M059J (cell line): ENCODE measurements at places on chromosomes 12 and 14. TPM values are rescaled to one million over a fixed set of nuclear protein-coding genes. Genes with fewer than 3 reads are reported as not detected.

DNA sequence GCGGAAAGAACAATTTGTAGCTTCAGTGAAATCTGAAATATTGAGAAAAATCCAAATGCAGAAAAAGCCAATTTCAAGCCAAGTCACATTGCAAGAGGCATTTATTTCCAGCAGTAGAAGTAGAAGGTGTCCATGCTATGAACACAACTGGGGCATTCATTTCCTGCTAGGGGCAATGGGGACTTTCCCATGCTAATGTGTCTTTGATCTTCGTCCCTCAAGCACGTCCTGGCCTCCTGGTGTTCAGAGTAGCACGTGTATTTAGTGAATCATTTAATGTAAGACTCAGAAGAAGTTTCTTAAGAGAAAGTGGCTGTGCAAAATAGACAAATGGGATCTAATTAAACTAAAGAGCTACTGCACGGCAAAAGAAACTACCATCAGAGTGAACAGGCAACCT lies 267.9 kb downstream of the TMEM132C start:
- no peak for DNase-seq

- peak; percentile 91 for DNase-seq
Measured at GRCh38 chr12:6553051-6553868, 2.6 kb downstream of the IFFO1 start.

DNA sequence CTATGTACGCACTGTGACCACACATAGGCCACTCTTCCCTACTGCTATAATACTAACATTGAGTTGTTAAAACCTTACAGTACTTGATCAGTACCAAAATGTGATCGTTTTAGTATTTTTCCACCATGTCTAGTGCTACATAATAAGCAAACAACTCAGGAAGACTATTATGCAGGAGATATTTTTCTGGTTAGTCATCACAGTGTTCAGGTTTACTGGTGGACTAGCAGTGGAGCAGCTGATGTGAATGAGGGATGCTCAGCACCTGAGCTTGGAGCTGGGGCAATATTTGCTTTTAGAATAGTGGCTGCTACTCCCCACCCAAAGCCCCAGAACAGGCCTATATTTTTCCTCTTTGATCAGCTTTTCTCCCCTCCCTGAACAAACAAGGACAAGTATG lies 513.1 kb downstream of the KCNH5 start:
- peak; percentile 29 for DNase-seq

- DNase-seq, result no peak
Measured at GRCh38 chr12:57234571-57235016, 5.1 kb downstream of the SHMT2 start.

- DNase-seq, result no peak
Measured at GRCh38 chr12:70178038-70178437, 65.2 kb upstream of the CNOT2 start.

DNA sequence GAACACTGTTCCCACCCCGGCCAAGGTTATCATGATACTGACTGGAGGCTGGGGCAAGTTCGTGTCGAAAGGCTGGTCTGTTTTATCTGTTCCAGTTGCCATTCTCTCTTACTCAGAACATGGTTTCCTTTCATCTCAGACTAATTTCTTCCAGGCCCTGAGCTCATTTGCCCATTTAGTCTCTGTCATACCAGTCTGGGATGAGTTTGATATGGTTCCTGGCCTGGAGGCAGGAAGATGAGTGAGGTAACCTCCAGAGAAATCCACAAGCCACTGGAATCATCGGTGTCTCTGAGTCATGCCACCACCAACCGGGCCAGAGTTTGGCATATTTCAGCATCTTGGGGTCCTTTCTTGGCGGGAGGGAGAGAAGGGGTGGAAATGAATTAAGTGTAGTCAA lies 114.7 kb downstream of the NTF3 start:
- DNase-seq, result peak; percentile 89

- no peak for DNase-seq
Measured at GRCh38 chr14:77585385-77585784, 31.1 kb downstream of the SPTLC2 start.

GRCh38 chr12:132784580-132784979 lies 22.9 kb upstream of the ANKLE2 start:
- no peak for DNase-seq

- no peak for DNase-seq
Measured at GRCh38 chr14:99541211-99541610, 60.0 kb downstream of the CCNK start.

GRCh38 chr12:132771126-132771838 lies 9.7 kb upstream of the ANKLE2 start:
- no peak for DNase-seq

DNA sequence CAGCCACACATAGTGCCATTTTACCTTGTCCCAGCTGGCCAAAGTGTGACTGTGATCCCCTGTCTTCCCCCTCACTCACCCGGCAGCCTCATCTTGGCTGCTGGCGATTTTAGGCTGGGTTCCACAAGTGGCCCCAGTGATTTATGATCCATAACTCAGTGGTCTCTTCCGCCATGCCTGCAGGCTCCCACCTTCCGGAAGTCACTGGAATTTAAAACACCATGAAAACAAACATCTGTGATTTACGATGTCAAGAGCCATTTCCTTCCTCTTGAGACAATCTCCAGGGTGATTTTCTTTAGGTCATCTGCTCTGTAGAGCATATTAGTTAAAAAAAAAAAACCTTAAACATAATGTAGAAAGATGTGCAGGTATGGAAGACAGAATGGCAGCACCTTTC lies 282.3 kb downstream of the CACNA1C start:
- DNase-seq, result peak; percentile 76

DNA sequence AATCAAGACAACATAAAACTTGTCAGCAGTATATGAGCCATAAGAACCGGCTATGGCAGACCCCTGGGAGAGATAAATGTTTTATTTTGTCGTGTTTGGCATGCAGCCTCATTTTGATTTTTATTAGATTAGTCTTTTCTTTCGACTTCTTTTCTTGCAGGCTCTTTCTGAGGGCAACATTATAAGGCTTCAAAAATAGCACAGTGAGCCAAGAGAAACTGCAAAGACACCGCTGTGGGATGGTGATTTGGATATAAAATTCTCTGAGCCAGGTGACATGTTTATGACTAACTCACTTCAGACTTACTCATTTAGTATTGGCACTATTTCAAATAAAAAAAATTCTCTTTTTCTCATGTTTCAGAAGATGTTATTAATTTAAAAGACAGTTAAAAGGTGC lies 96.8 kb upstream of the PKP2 start:
- DNase-seq, result peak; percentile 44

DNA sequence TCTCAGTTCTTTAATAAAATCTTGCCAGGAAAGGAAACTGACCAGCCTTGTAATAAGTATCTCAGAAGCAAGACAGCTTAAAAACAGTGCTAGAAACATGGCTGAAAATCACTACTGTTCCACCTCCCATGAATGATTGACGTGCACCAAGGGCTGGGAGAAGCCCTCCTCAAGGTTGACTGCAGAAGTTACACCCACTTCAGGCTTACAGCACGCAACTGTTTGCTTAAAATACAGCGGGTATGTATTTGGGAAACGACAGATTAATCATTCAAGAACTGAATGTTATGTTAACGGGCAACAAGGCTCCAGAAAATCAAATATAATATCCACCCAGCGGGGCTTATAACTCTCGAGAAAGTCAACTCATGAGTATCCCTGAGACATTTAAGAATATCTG lies 22.1 kb downstream of the PRKD1 start:
- no peak for DNase-seq

DNA sequence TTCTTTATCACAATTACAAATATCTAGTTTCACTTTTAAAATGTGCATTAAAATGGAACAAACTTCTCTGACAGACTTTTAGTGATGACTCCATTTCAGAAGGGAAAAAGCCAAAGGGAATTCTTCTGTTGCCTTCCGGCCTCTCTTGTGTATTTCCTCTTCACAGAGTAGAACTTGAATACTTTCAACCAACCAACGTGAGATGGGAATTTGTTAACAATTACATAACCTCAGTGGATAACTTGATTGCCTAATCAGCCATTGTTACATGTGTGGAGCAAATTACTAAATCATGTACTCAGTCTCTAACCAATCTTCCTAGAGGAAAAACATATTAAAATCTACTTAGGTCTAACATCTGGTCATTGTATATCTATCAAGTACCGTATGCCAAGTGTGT lies 291.1 kb downstream of the SYT1 start:
- no peak for DNase-seq

DNA sequence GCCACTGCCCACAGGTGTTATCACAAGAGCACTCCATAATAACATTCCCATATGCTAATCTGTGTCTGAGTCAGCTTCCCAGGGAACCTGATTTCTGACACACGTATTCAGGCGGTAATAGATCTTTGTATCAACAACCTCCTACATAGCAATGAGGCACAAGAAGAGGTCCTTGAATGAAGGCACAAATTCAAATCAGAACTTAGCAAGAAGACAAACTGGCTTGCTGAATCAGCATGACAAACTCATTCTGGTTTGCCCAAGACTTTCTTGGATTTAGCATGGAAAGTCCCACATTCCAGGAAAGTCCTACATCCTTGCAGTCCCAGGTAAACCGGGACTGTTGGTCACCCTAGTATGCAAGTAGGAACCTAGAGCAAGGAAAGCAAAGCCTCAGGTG lies 33.9 kb upstream of the RNU6-7 start:
- peak; percentile 21 for DNase-seq

DNA sequence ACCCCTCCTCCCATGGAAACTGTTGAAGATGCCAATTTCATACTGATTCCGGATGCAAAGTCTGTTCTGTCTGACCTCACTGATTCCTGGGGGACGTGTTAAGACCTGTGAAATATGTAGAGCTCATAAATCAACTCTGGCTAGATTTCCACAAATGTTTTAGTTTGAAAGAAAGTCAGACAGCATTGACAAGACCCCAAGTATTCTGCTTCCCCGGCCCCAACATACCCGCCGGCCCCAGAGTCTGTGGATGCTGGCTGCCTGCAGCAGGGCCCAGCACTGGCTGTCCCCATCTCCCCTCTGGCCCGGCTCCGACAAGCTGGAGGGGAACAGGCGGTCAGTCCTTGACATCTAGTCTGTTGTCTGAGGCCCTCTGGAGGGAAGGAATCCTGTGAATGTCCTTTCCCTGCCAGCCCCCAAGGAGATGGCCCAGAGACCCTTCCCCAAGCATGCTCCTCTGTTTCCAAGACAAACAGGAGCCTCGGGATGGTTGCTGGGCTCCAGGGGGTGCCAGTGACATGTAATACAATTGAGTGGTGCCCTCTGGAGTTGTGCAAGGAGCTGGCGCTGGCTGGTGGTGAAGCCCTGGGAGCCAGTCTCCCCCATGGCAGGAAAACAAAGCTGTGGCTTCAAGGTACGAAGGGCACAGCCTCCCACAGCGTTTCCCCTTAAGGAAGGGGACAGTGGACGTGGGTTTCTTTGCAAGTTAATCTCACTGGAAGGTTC lies 22.3 kb downstream of the FBLN5 start:
- no peak for DNase-seq

DNA sequence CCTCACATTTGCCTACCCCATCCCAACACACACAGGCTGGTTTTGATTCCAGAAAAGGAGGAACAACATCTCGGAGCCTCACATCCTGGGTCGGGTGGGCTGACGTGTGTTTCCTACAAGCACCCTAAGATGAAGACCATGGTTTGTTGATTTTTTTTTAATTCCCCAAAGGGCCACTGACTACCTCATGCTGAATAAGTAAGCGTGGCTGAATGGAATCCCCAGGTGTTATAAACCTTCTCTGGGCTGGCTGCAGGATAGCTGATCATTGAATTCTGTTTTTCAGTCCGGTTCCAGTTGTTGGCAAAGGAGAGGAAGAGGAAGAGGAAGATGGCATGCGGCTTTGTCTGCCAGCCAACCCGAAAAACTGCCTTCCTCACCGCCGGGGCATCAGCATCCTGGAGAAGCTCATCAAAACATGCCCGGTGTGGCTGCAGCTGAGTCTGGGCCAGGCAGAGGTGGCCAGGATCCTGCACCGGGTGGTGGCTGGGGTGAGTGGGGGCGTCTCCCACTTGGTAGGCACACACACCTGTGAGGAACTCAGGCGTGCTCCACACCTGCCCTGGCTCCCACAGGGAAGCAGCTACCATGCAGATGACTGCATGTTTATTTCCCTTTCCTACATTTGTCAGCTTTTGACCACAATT lies 42.0 kb downstream of the RIN3 start:
- DNase-seq, result no peak

GRCh38 chr12:57612711-57613426 lies 1.6 kb downstream of the ARHGEF25 start:
- no peak for DNase-seq

GRCh38 chr14:87483271-87484260 lies 509.4 kb downstream of the GALC start:
- DNase-seq, result no peak

DNA sequence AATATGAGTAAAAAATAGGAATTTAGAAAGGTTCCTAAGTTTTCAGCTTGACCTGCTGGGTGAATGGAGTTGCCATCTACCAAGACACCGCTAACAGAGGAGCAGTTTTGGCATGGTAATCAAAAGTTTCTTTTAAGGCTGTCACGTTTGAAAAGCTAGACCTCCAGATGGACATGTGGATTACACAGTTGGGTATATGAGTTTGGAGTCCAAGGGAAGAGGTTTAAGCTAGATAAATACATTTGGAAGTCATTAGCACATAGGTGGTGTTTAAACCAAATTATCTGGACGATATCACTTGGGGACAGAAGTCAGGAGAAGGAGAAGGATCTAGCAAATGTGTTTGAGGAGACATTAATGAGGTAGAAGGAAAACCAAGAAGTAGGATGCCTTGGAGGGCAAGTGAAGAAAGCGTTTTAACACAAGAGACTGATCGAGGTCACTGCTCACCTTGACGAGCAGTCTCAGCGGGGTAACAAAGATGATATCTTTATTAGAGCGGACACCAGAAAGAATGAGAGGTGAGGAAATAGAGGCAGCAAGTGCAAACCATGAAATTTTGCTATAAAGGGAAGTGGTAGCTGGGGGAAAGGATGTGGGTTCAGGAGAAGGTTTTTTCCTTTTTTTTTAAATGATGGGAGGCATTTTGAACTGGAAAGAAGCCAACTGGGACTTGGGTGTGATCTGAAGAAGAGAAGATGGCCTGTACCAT lies 17.6 kb downstream of the PNP start:
- DNase-seq, result no peak

GRCh38 chr12:117564881-117565280 lies 203.5 kb upstream of the NOS1 start:
- peak; percentile 15 for DNase-seq

The ALG10B gene
- 3.9 and 4.9 TPM in 2 replicates for total RNA-seq

The PTCSC3 gene
- total RNA-seq, result not detected in 2 replicates

The TMTC1 gene
- 3.9 and 6.3 TPM in 2 replicates for total RNA-seq

The LYZ gene
- total RNA-seq, result not detected in 2 replicates

The MOK gene
- 27.3 and 44.3 TPM in 2 replicates for total RNA-seq

The CD69 gene
- total RNA-seq, result 1.2 TPM in 2 replicates

The SSPN gene
- 2.5 and 4.1 TPM in 2 replicates for total RNA-seq

The FSCB gene
- total RNA-seq, result not detected in 2 replicates

The FOXN4 gene
- total RNA-seq, result not detected in 2 replicates

The DHRS2 gene
- 11.9 and 16.8 TPM in 2 replicates for total RNA-seq

The KCNC2 gene
- not detected in 2 replicates for total RNA-seq

The CIDEB gene
- total RNA-seq, result not detected in 2 replicates
